ENCODE measurements at places on chromosomes 7 and 10.

GRCh38 chr7:11436773-11437524 is 395.0 kb downstream of the THSD7A start:
- DNase-seq: no peak

GRCh38 chr7:99407872-99408378 is 472 bp downstream of the PDAP1 start:
- DNase-seq: no peak

DNA sequence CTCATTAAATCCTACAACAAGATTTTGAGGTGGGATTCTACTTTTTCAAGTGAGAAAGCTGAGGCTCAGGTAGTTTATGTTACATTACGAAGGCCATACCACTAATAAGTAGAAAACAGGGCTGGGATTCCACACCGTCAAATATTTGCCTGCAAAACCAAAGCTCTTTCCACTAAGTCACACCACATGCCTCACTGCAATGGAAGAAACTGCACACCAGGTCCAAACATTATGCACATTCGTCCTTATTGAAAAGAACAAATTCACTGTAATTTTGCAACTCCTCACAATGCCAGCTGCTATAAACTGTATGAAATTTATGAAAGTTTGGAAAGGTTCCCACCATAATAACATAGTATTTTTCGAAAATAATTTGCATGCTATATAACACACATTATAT is 66.5 kb downstream of the DGKB start:
- no peak for DNase-seq

- no peak for DNase-seq
These were observed 19.0 kb downstream of the LRRC27 start for GRCh38 chr10:132350946-132351345.

DNA sequence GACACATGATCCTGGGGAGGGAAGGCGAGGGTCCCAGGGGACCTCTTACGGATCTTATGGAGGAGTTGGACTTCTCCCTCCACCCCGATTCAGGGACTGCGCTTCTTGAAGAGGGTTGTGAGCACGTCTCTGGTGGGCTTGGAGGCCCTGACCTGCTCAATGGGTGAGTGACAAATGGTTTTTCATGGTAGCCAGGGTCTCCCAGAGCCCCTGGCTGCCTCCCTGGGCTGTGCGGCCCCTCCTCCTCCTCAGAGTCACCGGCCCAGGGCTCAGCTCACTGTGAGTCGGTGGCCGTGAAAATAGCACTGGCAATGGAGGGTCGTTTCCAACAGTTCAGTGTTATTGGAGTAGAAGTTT is 26.6 kb downstream of the INPP5A start:
- no peak for DNase-seq

All from NCI-H187 (cell line).